ENCODE measurements at places on chromosomes 12 and 14.

DNA sequence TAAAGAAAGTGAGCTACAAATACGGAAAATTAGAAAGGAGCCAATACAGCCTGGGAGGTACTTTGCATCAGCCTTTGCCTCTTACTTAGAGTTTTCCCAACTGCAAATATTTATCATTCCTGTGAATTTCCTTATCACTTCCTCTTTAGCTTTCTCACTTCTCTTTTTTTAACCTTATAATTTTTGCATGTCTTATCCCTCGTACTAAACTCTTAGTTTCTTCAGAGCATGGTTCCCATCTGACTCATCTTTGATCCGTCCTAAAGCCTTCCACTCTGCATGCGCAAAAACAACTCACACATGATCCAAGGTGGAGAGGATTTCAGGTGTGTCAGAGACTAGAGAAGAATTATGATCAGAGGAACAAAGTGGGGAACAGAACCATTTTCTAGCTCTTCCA lies 9.6 kb upstream of the SNAPC1 start:
- no peak for DNase-seq

DNA sequence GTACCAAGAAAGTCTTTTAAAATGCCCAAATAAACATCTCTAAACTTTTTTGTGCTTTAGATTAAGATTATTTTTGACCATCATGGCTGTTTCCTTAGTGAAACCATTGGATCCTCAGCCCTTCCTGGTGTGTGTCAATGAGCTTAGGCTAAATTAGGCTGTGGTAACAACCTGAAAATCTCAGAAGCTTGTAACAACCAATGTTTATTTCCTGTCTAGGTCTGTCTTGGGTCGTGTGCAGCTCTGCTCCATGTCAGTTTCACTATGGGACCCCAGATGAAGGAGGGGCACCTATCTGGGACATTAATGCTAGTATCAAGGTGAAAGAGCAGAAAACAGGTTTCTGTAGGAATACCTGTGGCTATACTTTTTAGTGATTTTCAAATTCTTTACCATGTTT lies 49.9 kb downstream of the KCNMB4 start:
- DNase-seq: no peak

DNA sequence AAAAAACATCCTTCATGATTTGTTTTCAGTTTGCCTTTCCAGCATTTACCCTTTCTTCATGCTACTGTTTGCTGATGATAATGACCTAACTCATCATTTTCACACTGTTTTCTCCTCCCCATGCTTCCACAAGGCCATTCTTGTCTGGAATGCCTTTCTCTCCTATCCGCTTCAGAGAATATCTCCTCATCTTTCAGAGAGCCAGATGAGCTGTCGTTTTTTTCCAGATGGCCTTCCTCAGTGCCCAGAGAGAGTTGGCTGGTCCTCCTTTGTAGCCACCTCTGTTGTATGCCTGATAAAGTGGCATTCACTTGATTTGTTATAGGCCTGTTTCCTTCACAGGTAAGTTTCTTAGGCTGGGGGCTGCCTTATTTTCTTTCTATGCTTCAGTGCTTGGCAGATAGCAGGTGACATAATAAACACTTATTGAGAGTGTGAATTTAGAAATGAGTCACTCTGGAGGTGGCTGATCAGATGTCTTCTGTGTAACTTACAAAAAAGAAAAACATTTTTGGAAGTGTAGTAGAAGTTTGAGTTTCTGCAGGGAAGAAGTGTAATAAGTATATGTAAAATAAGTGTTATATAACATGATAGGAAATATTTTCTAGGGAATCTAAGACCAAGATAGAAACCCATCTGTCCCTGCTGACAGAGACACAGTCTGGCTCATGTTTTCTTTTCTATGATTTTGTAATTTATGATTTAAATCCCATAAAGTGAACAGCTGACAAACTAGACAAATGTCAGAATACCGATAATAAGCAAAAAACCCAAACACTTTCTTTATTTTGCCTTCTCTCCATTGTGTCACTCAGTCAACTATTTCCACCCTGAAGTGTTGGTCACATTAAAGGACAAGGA lies 174.5 kb downstream of the DACT1 start:
- DNase-seq: no peak

GRCh38 chr12:89863968-89864367 lies 155.3 kb upstream of the ATP2B1 start:
- DNase-seq: no peak
